ENCODE measurements at places on chromosomes 6 and 20.

- DNase-seq = no peak
These were observed 61.6 kb downstream of the ALDH8A1 start for GRCh38 chr6:134888316-134888715.

DNA sequence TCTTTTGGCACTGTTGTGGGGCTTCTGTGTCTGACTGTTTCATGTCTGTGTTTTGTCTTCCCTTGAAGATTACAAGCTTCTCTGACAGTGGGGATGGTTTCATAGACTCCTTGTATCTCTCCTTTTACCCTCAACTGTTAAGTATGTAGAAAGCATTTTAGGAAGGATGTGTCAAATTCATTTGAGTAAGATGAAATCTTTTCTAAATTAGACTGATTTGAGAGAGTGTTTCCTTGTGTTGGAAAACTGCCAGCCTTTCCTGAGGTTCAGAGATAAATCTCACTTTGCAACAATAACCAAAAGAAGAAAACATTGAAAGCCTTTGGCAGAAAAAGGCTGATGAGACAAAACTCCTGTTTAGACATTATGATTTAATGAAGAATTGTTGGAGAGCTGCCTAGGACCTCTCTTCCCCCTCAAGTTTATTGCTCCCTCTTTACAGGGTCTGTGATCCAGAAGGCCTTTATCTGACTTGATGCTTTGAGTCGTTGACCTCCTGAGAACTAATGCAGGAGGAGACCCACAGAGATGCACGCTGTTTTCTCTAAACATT lies 68.3 kb downstream of the ANKS1A start:
- no peak for DNase-seq

- DNase-seq = peak; percentile 88
These were observed 38.7 kb downstream of the GNAS start for GRCh38 chr20:58891086-58891717.

DNA sequence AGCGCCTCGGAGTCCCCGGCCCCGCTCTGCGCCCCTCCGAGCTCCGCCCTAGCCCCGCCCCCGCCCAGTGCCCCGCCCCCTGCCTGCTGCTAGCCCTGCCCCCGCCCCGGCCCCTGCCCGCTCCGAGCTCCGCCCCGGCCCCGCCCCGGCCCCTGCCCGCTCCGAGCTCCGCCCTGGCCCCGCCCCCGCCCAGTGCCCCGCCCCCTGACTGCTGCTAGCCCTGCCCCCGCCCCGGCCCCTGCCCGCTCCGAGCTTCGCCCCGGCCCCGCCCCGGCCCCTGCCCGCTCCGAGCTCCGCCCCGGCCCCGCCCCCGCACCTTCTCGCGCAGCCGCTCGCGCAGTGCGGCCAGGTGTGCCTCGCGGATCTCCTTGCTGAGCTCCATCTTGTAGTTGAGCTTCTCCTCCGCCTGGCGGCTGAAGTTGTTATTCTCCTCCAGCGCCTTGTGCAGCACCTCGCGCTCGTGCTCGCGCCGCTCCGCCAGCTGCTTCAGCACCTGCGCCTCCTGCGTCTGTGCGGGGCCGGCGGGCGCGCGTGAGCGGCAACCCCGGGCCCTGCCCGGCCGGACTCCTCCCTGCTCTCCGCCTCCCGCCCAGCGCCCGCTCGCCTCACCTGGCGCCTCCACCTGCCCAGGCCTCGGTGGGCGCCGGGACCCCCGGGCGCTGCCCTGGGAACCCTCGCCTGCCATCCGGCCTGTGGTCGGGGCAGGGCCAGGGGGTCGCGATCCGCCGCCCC lies 11.3 kb downstream of the STMN3 start:
- DNase-seq = peak; percentile 89

DNA sequence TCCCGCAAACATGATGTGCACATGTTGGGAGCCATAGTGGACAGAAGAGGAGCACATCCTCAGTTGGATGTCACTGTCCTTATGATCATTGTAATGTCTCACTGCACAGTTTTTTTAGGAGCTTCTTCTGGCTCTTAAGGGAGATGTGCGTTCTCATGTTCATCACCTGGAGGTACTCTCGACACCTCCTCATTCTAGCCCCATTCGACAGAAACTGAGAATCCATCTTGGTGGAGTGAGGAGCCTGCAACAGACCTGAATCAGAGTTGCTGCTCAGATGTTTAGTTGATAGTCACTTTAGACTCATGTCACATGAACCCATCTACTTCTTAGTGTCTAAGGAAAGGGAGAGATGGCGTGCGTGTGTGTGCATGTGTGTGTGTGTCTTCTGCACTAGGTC lies 2.3 kb upstream of the BMP6 start:
- DNase-seq = no peak

DNA sequence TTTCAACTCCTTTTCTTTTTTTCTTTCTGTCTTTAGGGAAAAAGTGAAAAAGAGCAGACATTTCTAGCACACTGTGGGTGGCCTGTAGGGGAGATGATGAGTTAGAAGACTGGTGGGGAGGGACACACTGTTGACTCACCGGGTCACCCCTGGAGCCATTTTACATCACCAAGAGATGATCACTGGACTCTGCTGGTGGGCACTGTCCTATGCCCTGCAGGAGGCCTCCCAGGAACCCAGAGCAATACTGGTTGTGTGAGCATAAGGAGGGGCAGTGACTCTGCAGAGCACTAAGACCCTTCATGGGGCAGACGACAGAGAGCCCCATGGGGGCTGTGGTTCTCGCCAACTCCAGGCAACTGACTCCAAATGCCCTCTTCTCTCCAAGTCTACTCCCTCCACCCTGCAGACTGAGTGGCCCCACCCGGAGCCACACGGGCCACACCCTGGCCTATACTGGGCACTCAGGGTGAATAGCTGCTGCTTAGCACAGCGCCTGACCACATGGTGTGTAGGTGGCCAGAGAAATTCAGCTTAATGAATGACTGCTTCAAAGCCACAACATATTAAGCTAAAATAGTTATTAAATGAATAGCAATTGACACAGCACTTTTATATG lies 177.5 kb downstream of the CDC5L start:
- DNase-seq = no peak

DNA sequence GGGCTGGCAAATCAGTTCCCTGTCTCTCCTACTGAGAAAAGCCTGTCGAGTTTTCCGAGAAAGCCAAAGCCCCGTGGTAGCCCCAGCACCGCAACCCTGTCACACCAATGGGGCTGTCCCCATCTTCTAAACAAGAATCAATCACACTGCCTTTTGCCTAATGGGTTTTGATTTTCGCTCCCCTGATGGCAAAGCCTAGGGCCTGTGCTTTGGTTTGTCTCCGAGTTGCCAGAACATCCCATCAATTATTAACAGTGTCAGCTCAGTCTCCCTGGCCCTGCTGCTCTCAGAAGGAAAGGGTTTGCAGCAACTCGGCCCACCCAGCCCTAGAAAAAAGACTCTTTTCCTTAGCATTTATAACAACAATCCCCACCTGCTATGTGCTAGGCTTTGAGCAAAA lies 4.2 kb downstream of the KCNB1 start:
- DNase-seq = no peak

GRCh38 chr6:147035886-147036285 lies 168.3 kb upstream of the STXBP5 start:
- no peak for DNase-seq

DNA sequence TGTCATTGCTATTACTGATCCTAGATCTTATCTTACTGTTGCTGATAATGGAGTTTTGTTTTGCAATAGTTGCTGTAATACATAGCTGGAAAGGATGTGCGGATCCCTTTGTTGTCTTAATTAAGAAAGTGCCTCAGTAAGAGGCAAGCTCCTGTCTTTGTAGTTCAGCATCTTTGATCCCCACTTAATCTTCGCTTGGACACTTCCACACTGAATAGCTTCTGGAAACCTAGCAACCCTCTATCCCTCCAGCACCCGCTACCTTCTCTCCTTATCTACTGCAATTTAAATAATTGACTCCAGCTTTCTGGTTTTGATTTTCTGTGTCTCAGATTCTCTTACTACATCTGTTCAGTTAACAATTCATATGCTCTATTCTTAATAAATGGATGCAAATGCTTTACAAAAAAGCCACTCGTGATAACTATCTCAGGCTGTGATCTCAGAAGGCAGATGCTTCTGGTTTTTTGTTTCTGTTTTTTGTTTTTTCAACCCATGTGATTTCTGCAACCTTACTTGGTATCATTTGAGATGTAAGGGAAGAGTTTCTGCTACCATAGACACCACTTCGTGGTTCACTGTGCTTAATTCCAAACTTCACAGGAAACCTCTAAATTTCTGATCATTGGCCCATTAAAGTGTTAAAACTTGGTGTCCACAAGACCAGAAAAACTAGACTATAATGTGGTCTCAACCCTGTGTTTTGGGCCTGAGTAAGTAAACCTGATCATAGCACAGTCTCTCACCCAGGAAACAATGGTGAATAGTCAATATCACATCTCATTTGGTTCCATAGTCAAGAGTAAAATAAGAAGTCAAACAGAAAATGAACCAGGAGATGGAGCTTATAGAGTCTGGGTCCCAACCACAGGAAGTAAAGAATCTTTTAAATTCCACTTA lies 352.1 kb upstream of the SOX4 start:
- DNase-seq = no peak

DNA sequence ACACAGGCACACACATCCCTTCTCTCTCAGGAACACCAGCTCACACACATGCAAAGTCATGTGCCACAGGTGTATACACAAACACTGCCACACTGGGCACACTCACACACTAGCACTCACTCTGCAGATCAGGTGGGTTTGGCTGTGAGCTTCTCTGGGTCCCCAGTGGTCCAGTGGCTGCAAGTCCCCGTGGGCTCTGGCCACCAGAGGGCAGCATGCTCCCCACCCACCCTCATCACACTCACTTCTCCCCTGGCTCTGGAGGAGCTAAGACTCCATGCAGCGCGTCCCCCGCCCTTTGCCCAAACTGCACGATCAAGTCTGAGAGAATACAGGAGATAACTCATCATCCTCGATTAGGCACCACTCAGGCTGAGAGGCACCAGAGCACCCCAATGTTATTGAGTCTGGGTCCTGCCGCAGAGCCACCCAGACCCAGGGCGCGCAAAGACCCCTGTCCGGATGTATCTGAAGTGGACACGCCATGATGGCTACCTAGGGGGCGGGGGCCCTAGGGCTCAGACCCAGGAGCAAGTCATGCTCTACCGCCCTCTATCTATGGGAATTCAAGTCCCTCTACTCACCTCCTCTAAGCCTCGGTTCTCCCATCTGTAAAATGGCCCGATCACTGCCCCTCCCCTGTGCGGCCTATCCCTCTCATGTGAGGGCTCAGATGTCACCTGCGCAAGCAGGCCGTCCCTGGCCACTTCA lies 90.5 kb downstream of the GRM4 start:
- no peak for DNase-seq

- DNase-seq = peak; percentile 71
These were observed 14.3 kb upstream of the PTCRA start for GRCh38 chr6:42901538-42901957.

GRCh38 chr6:20715135-20715806 lies 181.0 kb downstream of the CDKAL1 start:
- no peak for DNase-seq

GRCh38 chr20:32527447-32528055 lies 57.6 kb downstream of the NOL4L start:
- DNase-seq = no peak

GRCh38 chr6:48378884-48379407 lies 267.9 kb upstream of the PTCHD4 start:
- no peak for DNase-seq

GRCh38 chr6:142566628-142567396 lies 265.0 kb downstream of the ADGRG6 start:
- DNase-seq = no peak

DNA sequence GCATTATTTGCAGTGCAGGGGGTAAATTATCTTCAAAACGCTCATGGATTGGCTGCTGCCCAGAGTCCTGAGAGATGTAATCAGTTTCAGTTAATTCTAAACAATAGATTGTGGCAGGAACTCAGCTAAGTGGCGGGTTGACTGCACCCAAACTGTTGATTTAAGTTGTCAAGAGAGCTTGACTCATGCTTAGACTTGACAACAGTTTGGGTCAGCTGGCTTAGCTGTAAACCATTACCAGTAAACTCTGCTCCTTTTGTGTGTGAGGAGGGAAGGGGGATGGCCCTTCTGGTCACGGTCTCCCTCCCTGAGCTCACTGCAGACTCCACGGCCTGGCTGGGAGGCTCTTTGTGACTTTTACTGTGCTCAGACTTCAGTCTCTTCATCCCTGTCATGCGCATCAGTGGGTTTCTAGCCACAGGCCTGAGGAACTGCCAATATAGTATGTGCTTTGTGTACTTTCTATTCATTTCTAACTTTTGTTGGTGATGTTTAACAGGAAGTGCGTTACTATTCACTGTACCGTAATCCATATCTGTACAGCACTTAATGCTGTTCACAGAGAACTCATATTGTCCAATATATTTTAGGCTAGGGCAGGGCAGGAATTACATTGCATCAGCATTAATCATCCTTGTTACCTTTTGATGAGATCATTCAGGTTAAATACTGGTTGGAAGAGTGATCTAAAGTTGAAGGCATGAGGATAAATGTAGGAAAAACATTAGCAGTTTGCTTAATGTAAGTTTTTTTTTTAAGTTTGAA lies 488.3 kb downstream of the CDKAL1 start:
- DNase-seq = no peak

- no peak for DNase-seq
These were observed 6.2 kb downstream of the CEP250 start for GRCh38 chr20:35461620-35462019.

- no peak for DNase-seq
These were observed 3.8 kb downstream of the SLC35B2 start for GRCh38 chr6:44253307-44254101.

GRCh38 chr20:3173610-3174441 lies 477 bp upstream of the LZTS3 start:
- DNase-seq = peak; percentile 97

- DNase-seq = no peak
These were observed 104.6 kb downstream of the DLL1 start for GRCh38 chr6:170186006-170186935.

GRCh38 chr6:119257726-119258125 lies 91.8 kb downstream of the MAN1A1 start:
- DNase-seq = no peak

DNA sequence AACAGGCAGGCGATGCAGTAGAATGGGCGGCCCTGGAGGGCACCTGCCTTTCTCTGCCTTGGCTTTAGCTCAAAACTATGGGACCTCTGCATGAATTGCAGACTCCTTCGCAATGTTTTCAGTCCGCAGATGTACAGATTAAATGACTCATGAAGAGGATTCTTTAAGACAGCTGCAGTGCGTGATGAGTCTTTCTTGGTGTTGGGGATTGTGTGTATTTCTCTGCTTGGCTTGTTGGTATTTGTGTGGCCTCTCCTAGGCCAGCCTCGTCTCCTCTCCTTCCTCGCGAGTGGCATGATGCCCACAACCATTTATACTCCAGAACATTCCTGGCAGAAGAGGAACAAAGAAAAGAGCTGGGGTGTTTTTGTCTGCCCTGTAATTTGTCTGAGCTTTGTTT lies 110.6 kb downstream of the SYNDIG1 start:
- DNase-seq = no peak

DNA sequence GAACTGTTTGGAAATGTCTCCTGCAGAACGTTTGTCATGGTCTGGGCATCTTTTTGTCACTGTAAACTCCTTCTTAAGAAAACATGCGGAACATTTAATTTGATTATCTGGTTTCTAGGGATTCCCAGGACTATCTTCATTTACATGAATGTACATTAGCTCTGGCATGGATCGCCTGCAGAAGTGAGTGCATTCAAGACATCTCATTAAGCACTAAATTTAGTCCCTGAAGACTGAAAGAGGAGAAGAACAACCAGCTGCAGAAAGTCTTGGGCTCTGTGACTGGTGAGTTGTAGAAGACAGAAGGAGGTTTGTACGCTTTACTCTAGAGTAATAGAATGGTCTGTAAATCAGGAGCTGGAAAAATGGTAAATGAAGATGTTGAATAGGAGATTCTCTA lies 540.7 kb downstream of the BCKDHB start:
- DNase-seq = no peak
